ENCODE measurements at places on chromosomes 2 and 18.

- DNase-seq, result no peak
Observed at GRCh38 chr2:42288811-42289210, 72.2 kb downstream of the COX7A2L start.

GRCh38 chr2:206721256-206721920, 3.2 kb upstream of the DYTN start:
- DNase-seq, result no peak

- DNase-seq, result no peak
Observed at GRCh38 chr2:189276277-189276676, 96.7 kb upstream of the COL5A2 start.

DNA sequence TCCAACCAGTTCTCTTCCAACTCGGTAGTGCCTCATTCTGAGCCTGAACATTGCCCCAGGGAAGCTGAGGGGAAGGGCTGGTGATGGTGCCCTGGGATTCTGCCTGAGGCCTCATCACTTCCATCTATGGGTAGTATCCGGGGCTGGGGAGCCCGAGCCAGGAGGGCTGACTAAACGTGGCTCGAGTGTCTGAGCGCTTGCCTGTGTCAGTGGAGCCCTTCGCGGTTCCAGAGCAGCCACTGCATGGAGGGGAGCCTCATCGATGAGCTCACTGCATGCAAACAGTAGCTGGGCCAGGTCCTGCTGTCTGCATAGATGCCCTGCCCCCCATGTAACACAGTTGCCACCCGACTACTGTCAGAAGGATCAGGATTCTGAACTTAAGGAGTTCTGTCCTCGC, 129.3 kb downstream of the GLI2 start:
- DNase-seq, result no peak

- no peak for DNase-seq
Observed at GRCh38 chr2:120318626-120319025, 27.3 kb upstream of the INHBB start.

GRCh38 chr2:85862426-85862825, 26.4 kb downstream of the ST3GAL5 start:
- DNase-seq, result no peak

DNA sequence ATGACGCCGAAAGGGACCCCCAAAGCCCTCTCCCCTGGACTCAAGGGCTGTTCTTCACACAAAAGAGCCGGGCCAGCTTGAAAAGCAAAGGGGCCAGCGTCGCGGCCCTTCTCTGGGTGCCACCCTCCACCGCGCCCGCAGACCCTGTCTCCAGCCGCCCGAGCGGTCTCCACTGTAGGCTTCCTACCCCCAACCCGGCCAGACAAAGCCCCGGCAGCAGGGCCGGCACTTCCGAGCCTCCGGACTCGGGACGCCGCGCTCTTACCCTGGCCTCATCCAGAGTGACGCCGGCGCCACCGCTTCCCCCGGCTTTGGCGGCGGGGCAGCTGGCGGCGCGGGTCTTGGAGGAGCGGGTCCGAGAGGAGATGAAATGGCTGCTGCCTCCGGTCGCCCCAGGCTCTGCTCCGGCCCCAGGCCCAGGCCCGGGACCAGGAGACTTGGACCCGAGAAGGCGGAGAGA, 603 bp downstream of the ATAD2B start:
- DNase-seq, result no peak

Data from stimulated activated CD8-positive, alpha-beta memory T cell treated with anti-CD3 and anti-CD28 coated beads, Interleukin-7, amount 100 ng/mL, for 1 hour (primary cell).